Frontal cortex (tissue), 4 donors: ENCODE measurements at places on chromosomes 6 and 20. TPM values are rescaled to one million over a fixed set of nuclear protein-coding genes. Genes with fewer than 3 reads are reported as not detected.

DNA sequence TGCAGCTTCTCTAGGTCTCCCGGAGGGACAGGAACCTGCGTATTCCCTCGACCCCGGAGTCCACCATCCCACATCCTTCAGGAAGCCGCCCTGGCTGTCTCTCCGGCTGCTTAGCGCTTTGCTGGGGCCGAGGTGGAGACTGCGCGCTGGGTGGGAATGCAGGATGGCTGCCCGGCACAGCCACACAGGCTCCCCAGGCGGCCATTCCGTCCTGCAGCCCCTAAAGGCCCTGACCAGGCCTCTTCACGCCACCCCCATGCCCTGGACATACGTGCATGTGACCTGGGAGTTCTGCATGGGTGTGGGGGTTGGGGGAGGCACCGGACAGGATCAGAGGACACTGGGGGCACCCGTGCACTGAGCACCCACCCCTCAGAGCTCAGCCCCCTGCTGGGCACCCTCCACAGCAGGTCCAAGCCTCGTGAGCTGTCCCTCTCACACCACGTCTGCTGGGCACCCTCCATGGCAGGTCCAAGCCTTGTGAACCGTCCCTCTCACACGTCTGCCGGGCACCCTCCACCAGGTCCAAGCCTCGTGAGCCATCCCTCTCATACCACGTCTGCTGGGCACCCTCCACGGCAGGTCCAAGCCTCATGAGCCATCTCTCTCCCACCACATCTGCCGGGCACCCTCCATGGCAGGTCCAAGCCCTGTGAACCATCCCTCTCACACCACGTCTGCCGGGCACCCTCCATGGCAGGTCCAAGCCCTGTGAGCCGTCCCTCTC, 40.4 kb upstream of the CHRNA4 start:
- DNase-seq: no peak

DNA sequence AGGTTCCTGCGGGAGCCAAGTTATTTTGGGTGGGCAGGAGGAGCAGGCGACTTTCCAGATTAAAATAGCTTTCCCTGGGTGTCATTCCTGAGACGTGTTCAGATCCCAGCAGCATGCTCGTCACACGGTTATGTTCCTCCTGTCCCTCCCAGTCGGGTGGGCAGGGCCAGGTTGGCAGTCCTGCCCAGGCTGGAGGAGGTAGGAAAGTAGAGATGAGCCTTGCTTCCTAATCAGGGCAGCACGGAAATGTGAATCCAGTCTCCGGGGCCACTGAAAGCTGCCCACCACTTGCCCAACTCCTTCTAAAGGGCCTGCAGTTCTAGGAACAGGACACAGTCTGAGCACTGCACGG, 137.0 kb downstream of the MRPL14 start:
- DNase-seq: no peak

- DNase-seq: no peak
Measured at GRCh38 chr6:101429270-101429669, 35.8 kb downstream of the GRIK2 start.

- DNase-seq: no peak
Measured at GRCh38 chr20:10362674-10363073, 71.3 kb downstream of the MKKS start.

- no peak for DNase-seq
Measured at GRCh38 chr6:136608991-136609390, 58.8 kb upstream of the MAP7 start.

GRCh38 chr6:84685983-84686584, 78.3 kb downstream of the TBX18 start:
- DNase-seq: no peak

DNA sequence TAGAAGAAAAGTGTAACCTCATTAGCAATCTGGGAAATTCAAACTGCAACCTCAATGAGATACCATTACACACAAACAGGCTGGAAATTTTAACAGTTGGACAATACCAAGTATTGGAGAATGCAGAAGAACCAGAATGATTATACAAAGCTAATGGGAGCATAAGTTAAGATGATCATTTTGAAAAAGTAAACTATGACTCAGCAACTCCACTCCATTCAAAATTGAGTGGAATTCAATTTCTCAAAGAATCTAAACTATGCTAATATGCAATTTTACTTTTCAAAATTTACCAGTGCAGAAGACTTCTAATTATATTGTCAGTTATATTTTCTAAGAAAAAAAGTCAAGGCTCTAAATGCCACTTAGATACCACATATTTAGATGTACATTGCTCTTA, 17.2 kb downstream of the GPLD1 start:
- no peak for DNase-seq

- DNase-seq: no peak
Measured at GRCh38 chr6:161906571-161906970, 632.7 kb upstream of the AGPAT4 start.

GRCh38 chr6:42710316-42710715, 12.1 kb downstream of the PRPH2 start:
- no peak for DNase-seq

- no peak for DNase-seq
Measured at GRCh38 chr6:87722540-87723169, 20.6 kb upstream of the AKIRIN2 start.

GRCh38 chr6:111573892-111574797, 31.5 kb downstream of the TRAF3IP2 start:
- DNase-seq: no peak

DNA sequence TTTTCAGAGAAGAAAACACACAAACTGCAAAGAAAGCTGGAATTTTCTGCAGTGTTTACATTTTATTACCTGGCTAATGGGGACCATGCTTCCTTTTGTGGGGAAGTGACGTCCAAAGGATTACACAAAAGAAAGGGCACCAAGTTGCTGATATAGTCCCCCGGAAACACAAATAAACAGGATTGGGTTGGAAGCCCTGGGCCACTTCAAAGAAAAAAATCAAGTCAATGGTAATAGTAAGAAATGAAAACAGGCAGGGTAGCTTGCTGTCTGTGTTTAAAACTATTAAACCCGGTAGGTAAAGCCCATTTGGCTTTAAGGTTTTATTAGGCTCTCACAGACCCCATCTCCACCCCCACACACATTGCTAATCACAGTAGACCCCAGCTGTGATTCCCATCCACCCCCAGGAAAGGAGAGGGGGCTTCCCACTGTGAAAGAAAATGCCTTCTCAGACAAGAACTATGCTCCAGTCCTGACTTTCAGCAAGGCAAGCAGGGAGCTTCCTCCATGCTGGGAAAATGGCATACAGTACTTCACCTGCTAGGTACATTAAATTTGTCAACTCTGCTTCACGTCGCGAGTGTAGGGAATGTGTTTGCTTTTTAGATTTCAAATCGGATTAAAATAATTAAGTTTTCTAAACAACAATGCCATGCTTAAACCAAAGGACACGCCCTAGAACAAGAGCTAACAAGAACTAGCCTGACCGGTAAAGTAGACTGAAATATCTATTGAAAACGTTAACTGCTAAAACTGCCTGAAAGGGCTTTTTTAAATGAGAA, 1.1 kb downstream of the PERP start:
- DNase-seq: peak; percentile 9

GRCh38 chr20:1807394-1807793, 87.8 kb upstream of the SIRPA start:
- DNase-seq: no peak

- DNase-seq: no peak
Measured at GRCh38 chr6:165636402-165637048, 26.5 kb downstream of the PDE10A start.

GRCh38 chr6:145286916-145287315, 448.4 kb downstream of the EPM2A start:
- no peak for DNase-seq

- no peak for DNase-seq
Measured at GRCh38 chr6:111987295-111987694, 66.6 kb upstream of the CCN6 start.

DNA sequence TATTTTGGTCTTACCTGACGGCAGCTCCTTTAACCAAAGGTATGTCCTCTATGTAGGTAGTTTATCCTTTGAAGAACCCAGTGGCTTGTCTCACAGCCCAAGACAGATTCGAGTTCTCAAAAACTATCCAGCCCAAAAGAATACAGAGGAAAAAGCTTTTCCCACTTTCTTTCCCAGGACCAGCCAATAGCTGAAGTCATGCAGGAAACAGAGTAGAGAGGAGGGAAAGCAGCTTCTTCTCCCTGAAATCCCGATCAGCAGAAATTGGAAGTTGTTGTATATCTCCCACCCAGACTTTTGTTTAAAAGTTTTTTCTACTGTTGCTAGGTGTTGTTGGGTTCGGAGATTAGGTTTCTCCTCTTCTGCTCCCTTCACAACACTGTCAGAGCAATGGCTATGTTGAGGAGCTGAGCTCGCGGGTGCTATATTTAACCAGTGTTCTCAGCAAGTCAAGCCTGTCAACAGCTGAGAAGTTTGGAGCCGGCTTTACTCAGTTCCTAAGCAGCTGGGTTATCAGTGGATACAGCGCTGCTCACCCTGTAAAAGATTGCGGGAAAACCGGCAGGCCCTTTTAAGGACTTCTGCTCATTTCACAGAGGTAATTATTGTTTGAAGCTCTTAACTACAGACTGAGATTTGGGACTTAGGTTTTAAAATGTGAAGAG, at the start of gene FILIP1:
Gene FILIP1 (minus strand): TSS at position 401 of the 665 bp plus-strand sequence. CDS start 78,828 bp downstream, outside the sequence.
- no peak for DNase-seq

GRCh38 chr6:16504609-16505008, 256.7 kb downstream of the ATXN1 start:
- no peak for DNase-seq

GRCh38 chr20:18901980-18902737, 88.6 kb downstream of the SCP2D1 start:
- no peak for DNase-seq

DNA sequence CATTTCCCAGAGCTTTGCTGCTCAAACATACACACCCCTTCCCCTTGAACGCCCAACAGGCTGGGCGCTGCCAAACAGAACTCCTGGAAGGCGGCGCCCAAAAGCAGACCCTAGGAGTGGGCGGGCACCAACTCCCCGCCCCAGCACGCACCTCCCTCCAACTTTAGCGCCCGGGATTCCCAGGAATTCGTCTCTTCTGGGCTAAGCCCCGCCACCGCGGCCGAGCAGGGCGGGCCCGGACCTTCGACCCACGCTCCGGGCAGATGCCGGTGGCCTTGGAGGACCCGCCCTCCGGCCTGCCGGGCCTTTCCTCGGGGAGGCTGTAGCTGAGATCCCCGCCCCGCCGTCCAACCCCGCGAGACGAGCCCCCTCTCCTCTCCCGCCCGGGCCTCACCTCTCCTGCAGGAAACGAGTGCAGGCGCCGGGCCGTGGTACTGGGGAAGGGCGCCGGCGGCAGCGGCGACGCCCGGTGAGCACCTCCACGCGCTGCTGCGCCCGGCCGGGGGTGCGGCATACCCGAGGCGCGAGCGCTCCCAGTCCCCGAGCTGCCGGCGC, 659 bp downstream of the MCUR1 start:
- DNase-seq: peak; percentile 44

DNA sequence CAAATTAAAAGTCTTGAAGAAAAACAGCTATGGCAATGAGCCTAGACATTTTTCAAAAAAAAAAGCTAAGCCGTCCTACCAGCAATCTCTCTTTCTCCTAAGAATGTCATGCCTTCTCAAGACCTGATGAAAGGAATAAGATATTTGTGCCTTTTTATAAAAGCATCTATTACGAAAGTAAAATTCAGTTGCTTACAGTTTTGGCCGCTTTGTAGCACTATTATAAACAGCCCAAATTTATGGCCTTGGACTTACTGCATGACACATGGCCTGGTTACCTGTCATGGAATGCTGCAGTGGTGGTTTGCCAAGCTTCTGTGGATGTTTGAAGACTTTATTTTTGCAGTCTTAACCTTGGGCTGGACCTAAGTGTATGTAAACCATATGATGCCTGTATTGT, 22.2 kb upstream of the VAPB start:
- DNase-seq: no peak

- DNase-seq: no peak
Measured at GRCh38 chr6:1029141-1029540, 282.8 kb upstream of the FOXQ1 start.

- DNase-seq: no peak
Measured at GRCh38 chr6:95083506-95083905, 493.8 kb upstream of the MANEA start.

GRCh38 chr6:106886922-106887797, 87.4 kb downstream of the CD24 start:
- no peak for DNase-seq

DNA sequence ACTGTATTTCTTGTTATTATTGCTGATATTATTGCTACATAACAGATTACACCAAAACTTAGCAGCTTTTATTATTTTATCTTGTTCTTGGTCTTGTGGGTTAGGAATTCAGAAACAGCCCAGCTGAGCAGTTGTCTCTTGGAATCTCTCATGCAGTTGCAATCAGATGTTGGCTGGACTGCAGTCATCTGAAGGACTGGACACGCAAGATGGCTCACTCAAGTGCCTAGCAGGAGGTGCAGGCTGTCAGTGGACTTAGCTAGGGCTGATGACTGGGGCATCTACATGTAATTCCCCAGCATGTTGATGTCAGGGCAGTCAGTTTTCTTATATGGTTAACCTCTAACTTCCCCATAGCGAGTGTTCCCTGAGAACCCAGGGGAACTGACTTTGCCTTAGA, 128.6 kb upstream of the PLCB4 start:
- DNase-seq: no peak

- DNase-seq: no peak
Measured at GRCh38 chr20:53409447-53409717, 184.3 kb downstream of the ZNF217 start.

Gene ERVFRD-1
- not detected for total RNA-seq

Gene RNF146
- 121 TPM for total RNA-seq

Gene C6orf136
- 23.2 TPM for total RNA-seq

Gene TP53TG5
- not detected for total RNA-seq

Gene TSBP1
- total RNA-seq: not detected

Gene ZBP1
- total RNA-seq: not detected

Gene BNIP5
- under 0.01 TPM for total RNA-seq

Gene PTCRA
- total RNA-seq: not detected

Gene OOEP
- total RNA-seq: not detected

Gene POU5F1
- not detected for total RNA-seq

Gene NMBR
- 4.9 TPM for total RNA-seq

Gene MYBL2
- 0.41 TPM for total RNA-seq

Gene EHMT2
- total RNA-seq: 102 TPM

Gene HLA-DRA
- 2.0 TPM for total RNA-seq

Gene QRSL1
- total RNA-seq: 17.5 TPM

Gene SIRPB2
- 0.82 TPM for total RNA-seq
